ENCODE measurements at places on chromosomes 12 and 14.

GRCh38 chr12:103455020-103455763, 40.6 kb downstream of the C12orf42 start:
- DNase-seq: no peak

DNA sequence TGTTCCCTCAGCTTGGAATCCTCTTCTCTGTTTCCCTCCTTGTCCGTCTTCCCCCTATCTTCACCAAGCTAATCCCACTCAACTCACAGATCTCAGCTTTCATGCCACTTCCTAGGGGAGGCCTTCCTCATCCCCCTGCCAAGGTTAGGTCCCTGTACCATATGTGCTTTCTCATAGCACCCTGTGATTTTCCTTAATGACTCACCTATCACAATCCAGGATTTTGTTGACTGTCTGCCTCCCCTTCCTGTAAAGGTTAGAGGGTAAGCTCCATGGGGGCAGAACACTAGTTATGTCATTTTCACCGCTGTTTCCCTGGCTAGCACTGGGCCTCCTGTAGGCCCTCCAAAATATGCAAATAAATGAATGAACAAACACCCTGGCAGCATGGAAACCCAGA, 57.6 kb downstream of the CRADD start:
- DNase-seq: peak; percentile 25

DNA sequence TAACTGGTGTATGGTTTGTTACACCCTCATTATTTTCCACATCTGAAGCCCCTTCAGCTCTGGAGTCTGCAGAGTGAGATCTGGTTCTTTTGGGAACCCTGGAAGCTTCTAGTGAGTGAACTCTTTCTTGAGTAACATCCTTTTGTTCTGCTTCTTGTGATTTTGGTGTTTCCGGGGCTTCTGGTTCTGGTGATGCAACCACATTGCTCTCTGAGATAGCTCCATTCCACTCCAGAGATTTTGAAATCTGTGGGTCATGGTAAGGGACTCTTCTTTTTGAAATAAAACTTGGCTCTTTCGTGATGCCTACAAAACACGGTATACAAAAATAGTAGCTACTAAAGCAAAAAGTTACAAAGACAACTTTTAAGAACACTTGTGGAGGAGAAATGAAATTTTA, 5.4 kb downstream of the MDM1 start:
- no peak for DNase-seq

- DNase-seq: no peak
Measured at GRCh38 chr14:93747102-93747501, 41.2 kb downstream of the PRIMA1 start.

DNA sequence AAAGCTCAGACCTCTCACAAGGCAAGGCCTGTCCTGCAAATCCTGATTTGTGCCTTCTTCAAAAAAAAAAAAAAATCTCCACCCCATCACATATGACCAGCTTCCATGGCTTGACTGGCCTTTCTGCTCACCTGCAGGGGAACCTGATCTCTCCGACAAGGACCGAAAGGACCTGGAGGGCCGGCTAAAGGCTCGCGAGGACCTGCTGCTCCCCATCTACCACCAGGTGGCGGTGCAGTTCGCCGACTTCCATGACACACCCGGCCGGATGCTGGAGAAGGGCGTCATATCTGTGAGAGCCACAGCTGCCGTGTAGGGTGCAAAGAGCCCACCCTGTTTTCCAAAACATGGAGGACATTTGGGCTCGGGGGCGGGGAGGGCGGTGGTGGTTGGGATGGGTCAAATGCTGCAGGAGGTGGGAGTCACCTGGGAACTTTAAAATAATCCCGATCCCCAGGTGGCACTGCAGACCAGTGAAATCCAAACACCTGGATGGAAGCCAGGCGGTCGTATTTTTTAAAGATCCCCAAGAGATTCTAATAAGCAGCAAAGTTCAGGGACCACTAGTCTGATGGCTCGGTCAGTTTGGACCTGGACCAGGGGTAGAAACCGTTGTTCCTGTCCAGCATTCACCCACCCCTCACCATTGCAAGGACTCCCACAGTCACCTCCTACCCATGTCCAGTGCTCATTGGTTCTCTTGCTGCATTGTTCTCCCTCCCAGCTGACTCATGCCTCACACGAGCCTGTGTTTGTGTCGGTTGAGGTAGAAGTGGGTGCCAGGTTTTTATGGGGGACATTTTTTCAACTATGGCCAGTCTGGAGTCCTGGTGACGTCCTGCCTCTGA, 44.8 kb downstream of the FOXN4 start:
- peak; percentile 77 for DNase-seq

- DNase-seq: no peak
Measured at GRCh38 chr14:70259420-70259819, 70.7 kb upstream of the SLC8A3 start.

DNA sequence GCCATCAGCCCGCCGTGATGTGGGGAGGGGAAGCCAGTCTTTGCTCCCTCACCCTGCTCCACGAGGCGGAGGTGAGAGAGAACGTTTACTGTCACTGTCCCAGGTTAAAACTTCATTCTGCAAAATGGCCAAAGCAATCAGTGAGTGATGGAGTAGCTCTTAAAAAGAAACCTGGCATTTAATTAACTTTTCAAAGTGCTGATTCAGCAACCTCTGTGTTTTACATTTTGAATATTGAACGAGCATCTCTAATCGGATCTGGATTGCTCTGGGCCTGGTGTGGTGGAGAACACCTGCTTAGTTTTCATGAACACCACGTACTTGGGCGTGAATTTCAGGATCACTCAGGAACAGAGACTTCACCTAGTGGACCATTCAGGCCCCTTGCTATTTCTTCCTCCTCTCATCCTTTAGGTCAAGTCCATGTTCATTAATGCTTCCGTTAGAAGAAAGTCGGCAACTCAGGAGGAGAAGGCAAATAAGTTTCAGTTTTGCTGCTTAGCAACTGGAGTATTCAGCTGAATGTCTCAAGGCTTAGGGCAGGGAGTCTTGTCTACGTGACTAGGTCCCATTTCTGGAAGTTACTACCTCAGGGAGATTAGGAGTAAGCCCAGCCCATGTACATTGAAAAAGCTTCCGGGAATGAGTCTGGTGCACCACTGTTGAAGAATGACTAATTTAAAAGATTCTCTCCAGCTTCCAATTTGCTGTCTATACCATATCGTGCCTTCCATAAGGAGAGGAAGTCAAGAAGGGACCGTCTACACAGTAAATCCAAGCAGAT, 68.2 kb downstream of the IFT43 start:
- no peak for DNase-seq

DNA sequence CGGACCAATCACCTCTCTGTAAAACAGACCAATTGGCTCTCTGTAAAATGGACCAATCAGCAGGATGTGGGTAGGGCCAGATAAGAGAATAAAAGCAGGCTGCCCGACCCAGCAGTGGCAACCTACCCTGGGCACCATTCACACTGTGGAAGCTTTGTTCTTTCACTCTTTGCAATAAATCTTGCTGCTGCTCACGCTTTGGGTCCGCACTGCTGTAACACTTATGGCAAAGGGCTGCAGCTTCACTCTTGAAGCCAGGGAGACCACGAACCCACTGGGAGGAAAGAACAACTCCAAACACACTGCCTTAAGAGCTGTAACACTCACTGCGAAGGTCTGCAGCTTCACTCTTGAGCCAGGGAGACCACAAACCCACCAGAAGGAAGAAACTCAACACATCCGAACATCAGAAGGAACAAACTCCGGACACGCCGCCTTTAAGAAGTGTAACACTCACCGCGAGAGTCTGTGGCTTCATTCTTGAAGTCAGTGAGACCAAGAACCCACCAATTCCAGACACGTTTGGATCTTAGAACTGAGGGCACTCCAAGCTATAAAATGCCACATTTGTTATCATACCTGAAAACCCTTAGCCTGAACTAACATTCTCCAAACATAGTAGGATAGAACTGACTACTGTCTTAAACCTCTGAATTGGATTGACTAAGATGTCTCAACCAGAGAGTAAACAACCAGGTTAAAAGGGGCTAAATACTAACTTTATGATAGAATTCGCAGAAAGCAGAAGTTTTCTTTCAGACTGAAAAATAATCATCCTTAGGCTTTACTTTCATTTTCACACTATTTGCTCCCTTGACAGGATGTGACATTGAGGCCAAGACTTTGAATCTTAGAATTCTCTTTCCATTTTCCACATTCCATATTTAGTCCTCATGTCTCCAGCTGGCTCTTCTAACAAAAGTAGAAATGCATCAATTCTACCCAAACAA, 33.6 kb downstream of the CDKL1 start:
- peak; percentile 8 for DNase-seq

DNA sequence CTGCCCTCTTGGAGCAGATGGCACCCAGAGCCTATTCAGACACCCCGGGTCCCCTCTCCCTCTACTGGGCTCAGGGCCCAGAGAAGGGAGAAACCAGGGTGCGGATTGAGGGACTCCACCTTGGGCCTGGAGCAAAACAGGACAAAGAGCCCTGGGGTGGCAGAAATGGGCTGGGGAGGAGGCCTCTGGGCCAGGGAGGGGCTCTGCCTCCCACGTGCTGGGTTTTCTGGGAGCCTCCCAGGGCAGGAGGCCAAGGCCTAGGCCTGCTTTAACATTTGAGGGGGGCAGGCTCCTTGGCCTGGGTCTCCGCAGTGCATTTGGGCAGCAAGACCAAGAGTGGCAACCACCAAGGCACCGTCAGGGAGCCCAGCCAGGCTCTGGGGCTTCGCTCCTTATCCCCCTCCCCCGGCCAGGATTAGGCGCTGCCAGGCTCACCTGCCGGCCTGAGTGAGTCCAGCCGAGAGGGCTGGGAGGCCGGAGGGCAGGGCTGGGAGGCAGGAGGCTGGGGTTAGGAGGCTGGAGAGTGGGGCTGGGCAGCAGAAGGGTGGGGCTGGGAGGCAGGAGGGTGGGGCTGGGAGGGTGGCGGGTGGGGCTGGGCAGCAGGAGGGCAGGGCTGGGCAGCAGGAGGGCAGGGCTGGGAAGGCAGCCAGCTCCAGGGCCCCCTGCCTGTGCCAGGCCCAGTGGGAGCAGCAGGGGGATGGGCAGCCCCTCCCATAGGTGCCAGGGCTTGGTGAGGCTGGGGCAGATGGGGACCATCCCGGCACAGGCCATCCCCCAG, 101.8 kb upstream of the EIF5 start:
- DNase-seq: no peak

DNA sequence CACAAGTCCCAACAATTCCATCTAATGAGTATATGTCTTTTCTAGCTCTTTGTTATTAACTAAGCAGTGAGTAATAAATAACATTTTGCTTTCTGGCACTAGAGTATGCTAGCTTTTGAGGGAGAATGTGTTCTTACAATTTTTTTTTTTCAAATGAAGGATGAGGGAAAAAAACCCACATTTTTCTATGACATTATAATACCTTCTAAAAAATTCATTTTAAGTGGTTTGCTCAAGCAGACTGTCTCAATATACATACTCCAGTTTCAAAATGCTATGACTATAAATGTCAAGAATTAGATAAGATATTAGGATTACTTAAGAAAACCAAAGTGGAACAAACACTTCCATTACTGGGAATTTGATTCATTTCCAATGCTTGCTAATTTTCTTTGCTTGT, 394.6 kb downstream of the C12orf75 start:
- no peak for DNase-seq

- DNase-seq: no peak
Measured at GRCh38 chr14:92316176-92316575, 6.8 kb upstream of the SLC24A4 start.

DNA sequence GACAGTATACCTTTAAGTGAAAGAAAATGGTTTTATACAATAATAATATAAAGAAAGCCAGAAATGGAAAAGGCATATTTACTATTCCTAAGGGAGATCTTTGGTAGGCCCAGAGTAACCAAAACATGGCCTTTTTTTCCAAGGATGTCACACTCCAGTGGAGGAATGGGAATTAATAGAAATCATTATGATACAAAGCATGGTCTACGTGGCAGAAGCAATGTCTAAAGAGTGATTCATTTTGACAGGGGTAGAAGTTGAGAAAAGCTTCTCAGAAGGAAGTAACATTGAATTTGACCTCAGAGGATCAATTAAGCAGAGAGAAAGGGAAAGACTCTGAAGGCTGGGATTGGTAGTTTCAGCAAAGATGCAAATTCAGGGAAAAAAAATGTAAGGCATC, 208.6 kb downstream of the BTG1 start:
- no peak for DNase-seq

DNA sequence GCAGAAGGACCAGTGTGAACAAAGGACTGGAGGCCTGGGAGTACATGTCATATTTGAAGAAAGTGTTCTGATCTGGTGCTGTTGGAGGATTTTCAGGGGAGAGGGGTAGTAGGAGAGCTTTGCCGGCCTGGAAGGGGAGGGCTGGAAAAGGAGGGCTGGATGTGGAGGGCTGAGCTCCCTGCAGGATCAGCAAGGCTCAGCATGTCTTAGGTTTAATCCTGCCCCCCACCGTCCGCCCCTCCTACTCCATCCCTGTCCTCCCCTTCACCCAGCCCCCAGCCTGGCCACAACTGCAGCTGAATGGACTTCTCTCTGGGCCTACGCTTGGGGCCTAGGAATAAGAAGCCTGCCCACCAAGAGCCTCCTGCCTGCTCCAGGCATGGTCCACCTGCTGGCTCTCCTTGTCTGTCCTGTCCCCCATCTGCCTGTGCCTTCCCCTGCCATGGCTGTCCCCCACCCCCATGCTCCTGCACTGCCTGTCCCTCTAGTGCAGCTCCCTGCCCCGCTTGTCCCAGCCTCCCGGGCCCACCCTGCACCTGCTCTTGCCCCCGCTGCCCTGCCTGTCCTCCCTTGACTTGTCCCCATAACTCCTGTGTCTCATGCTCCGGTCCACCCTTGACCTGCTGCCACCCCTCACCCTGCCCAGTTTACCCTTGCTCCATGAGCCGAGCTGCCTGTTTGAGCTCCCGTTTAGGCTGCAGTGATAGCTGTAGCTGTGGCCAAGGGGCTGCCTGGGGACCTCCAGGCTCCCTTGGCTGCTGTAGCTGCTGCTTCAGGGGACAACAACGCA, 9.8 kb upstream of the RARG start:
- no peak for DNase-seq

GRCh38 chr12:55966408-55967281, at the start of gene CDK2:
CDK2 (plus strand) TSS chr12:55966830; CDS start chr12:55967009, 179 bp downstream.
- DNase-seq: peak; percentile 94

DNA sequence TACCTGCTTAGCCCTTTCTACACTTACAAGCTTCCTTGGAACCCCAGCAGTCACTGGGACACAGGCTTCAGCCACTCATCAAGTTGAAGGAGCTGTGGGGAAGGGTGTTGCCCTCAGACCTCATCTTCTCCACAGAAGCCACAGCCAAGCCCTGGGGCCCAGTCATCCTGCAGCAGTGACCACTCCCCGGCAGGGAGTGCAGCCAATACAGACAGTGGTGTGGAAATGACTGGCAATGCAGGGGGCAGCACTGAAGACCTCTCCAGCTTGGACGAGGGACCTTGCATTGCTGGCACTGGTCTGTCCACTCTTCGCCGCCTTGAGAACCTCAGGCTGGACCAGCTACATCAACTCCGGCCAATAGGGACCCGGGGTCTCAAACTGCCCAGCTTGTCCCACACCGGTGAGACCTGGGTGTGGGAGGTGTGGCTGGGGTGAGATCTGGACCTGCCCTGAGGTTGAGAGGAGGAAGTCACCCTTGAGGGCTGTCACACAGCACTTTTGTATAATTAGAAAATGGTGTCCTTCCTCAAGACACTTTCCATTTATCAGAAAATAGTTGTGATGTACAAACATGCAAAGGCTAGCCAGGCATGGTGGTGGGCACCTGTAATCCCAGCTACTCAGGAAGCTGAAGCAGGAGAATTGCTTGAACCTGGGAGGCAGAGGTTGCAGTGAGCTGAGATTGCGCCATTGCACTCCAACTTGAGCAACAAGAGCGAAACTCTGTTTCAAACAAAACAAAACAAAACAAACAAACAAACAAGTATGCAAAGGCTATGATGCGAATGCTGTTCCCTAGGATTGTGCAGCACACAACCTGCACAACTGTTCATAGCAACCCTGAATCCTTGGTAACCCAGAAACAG, 9.9 kb downstream of the GLI1 start:
- DNase-seq: no peak

GRCh38 chr14:104359301-104359968, 220.1 kb upstream of the C14orf180 start:
- no peak for DNase-seq

GRCh38 chr12:99658671-99659349, 11.3 kb downstream of the GARIN6 start:
- DNase-seq: peak; percentile 21
